ENCODE measurements at places on chromosomes 5 and 9.

GRCh38 chr5:88740604-88741185 is 142.3 kb downstream of the MEF2C start:
- no peak for DNase-seq

DNA sequence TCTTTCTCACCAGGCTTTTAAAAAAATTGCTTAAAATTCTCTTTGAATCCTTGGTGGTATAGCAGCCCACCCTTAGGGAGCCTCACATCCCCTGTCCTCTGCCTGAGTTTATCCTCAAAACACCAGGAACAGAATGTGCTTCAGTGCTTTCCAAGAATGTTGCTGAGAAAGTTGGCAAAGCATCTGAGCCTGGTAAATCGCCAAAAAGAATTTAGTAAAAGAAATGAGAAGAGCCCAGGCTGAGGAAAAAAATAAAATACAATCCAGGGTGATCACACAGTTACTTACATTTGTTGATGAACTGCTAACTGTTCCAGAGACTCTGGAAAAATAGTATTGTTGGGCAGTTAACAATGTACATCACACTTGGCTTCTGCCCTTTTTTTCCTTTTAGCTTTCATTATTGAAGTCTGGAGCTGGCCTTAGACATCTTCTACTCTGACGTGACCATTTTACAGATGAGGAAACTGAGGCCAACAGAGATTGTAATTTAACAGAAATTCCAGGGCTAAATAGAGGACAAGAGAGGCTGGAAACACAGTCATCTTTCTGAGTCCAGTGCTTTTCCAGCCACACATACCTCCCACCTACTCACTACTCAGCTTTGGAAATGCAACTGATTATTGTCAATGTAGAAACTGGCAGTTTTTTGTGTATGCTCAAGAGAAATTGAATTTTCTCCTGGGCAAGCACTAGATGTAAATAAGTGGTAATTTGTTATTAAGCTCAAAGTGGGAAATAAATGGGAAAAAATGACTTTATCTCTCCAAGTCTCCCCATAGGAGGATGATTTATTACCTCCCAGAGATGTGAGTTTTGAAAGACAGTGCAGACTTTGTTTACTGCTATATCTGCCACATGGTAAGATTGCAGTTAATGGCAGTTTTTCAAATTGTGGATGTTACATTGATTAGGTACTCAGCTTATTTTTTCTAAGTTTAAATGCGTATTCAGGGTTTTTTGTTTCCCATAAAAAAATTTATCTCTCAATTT is 86.7 kb upstream of the ALDH1A1 start:
- no peak for DNase-seq

DNA sequence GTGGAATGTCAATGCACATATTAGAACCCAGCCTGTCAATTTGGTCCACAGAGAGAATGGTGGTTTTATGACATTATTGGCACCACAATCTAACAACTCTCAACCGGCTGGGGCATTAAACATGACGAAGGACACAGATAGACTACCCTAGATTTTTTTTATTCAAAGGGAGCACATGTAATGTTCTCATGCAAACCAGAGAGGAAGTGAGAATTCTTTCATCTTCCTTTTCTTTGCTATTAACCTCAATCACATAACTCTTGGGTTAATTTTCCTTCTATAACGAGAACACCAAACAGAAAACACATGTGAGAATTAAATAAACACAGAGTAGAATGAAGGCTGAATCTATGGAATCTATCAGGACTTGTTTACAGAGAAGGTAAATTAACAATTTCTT is 94.9 kb upstream of the TNC start:
- DNase-seq, result no peak

GRCh38 chr5:95948631-95949030 is 13.0 kb downstream of the ELL2 start:
- DNase-seq, result no peak

DNA sequence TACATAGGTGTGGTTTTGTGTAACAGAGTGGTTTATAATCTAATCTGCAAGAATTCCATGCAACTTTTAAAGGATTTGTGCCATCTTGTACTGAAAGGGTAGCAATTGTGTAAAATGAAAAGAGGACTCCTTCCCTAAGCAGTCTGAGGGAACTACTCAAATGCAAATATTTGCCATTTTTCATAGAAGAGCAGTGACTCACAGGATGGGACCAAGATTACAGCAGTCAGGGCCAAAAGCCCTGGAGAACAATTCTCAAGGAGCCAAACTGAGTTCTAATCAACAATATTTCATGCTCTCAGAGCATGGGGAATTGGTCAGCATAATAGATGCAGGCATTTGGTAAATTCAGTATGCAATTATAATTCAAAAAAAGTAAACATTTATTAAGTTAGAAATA is 495.8 kb downstream of the CHSY3 start:
- peak; percentile 40 for DNase-seq

DNA sequence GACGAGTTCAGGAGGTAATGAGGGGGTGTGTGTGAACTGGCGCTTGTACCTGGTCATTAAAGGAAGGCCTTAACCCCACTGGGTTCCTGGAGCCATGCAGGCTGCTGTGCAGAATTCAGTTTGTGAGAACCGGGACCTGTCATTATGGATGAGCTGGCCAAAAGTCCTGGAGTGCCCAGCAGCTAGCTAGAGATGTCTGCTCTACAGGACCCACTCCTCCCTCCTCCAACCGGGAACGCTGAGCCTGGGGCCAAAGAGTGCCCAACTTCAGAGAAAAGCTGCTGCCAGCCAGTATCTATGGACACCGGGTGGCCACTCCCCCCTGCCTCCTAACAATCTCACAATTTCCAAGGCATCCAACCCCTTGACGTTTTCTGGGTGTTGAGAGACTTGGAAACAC is 1.2 kb downstream of the ENTREP1 start:
- DNase-seq, result no peak

- no peak for DNase-seq
These were observed 587.9 kb downstream of the MTRR start for GRCh38 chr5:8456846-8457186.

DNA sequence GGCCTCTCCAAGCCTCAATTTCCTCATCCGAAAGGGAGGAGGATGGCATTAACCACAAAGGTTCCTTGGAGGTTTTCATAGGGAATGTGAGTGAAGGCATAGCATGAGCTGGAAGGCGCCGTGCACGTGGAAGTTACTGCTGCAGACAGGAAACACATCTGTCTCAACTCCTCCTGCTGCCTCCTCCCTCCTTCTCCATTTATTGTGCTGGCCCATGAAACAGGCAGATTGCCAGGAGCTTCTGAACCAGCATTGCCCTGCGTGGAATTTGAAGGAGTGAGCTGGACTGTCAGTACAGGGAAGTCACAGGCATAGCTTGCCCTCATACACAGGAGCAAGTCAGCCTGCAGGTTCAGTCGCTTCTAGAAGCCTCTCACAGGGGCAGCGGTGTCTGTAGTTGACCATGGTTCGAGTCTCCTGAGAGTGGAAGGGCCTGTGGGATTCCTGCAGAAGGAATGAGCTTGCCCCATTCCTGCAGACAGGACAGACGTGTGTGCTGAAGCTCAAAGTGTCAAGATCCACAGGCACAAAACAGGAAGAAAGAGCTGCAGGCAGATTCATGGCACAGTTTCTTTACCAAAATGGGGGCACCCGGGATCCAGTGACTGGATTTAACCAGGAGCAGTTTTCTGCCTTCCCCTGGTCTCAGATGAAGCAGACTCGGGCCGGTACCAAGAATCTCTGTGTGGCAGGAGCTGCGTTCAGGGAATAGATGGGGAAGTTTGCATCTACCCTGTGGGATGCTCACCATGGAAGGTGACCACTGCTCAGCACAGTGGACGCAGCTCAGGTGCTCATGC is 48.7 kb upstream of the CTSL start:
- no peak for DNase-seq

DNA sequence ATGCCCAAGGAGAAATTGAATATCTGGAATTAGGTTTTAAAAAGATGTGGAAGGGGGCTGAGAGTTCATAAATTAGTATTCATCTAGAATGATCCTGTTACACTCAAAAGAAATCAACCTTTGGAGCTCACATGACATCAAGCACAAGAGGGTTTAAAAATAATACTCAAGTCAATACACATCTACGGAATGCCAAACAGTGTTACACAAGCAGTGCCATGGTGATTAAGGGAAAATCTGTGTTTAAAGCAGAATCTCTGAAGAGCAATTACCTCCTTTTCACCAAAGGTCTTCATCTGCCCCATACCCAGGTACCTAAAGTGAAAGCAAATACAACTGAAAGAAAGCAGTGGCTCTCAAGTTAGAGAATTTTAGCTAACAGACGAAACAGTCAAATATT is 261.6 kb downstream of the NFIB start:
- DNase-seq, result no peak

- DNase-seq, result peak; percentile 98
These were observed at the start of gene OSMR for GRCh38 chr5:38845526-38846378. Gene OSMR, plus strand, starts transcription at chr5:38846012. Its CDS starts 23,033 bp downstream, at chr5:38869045.

DNA sequence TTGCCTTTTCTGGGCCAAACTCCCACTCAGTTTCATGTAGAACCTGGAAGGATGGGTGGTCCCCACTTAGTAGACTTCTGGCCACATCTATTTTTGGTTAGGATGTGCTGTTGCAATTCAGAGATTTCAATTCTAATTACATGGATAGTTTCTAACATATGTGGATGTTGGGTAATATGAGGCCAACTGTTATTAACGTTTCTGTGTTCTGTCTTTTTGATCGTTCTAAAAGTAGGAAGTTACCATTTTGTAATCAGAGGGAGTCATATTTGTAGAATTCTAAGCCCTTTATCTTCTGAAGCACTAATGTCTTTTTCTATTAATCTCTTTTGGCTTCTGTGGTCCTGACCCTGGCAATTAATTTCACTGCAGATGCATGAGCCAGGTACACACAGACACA is 141.6 kb upstream of the SPEF2 start:
- DNase-seq, result no peak

DNA sequence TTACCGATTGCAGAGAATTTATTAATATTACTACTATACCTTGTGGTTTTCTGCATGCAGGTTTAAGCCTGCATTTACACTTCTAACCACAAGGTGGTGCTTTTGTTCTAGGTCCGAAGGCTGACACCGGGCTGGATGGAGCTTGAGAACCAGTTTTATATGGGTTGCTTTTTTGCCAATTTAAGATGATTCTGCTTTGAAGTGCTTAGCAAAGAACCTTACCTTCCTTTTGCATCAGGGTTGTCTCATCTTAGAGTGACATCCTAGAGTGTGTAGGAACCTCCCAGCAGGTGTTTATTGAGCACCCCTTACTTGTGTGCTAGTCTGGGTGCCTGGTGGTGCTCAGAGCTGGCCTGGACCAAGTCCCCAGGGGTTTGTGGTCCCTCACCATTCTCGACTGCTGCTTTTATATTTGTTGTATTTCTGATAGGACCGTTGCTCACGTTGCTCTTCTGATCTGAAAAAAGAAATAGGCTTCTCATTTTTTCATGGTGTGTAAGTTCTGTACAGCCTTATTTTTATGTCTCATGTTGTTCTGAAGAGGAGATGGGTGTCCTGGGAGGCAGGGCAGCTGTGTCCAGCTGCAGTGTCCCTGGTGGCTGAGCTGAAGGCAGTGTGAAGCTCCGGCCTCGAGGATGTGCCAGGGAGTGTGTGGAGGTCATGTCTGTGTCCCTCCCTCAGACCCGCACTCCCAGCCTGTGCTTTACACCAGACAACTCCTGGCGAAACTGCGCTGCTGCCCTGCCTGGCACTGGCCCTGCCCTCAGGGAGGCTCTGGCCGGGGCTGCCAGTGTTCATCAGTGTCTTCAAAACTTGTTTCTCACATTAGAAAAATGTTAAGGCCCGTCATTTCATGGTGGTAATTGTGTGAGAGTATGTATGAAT is 54.3 kb downstream of the EHMT1 start:
- DNase-seq, result peak; percentile 48

- no peak for DNase-seq
These were observed 54.5 kb downstream of the GABBR2 start for GRCh38 chr9:98654247-98654646.

DNA sequence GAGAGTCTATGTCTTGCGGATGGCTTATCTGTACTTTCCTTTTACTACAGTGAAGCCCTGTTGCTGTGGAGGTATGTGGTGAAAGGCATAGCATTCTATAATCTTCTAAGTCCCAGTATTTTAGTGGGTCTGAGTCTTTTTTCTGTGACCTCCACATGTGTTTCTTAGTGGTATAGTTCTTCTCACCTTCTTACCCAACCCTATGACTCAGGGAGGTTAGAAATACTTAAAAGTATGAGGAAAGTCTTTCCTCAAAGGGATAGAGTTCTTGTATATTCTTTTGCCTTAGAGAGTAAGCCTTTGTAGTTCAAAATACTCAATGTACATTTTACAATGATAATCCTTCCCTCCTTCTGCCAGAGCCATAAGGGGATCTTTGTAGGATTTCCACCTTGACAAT is 621.9 kb upstream of the CTNND2 start:
- no peak for DNase-seq

- no peak for DNase-seq
These were observed 169.5 kb upstream of the HAPLN1 start for GRCh38 chr5:83889971-83890745.

DNA sequence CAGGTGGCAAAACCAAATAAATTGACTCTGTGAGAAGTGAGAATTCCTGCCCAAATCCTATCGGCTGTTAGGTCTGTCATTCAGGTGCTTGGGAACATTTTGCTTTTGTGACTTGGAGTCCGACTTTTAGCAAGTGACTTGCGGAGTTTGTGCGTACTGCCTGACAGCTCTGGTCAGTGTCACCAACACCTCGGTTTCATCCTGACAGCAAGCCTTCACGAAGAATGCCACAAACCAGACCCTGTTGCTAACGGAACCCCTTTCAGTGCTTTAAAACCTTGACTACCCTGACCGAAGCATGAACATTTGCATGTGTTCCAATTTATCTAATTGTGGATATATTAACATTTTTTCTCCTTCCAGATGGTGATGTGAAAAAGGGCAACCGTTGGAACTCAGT is 26.5 kb downstream of the LIX1 start:
- no peak for DNase-seq

- no peak for DNase-seq
These were observed 18.8 kb upstream of the PRLR start for GRCh38 chr5:35248843-35249780.

GRCh38 chr5:14615365-14615764 is 33.8 kb downstream of the OTULINL start:
- DNase-seq, result no peak

GRCh38 chr9:81108391-81108790 is 581.0 kb downstream of the TLE1 start:
- peak; percentile 56 for DNase-seq

- peak; percentile 63 for DNase-seq
These were observed 381.1 kb downstream of the TMEM38B start for GRCh38 chr9:106075236-106075959.

- DNase-seq, result no peak
These were observed 10.0 kb downstream of the HBEGF start for GRCh38 chr5:140336388-140336787.

GRCh38 chr5:78760770-78761169 is 112.2 kb upstream of the LHFPL2 start:
- DNase-seq, result no peak

DNA sequence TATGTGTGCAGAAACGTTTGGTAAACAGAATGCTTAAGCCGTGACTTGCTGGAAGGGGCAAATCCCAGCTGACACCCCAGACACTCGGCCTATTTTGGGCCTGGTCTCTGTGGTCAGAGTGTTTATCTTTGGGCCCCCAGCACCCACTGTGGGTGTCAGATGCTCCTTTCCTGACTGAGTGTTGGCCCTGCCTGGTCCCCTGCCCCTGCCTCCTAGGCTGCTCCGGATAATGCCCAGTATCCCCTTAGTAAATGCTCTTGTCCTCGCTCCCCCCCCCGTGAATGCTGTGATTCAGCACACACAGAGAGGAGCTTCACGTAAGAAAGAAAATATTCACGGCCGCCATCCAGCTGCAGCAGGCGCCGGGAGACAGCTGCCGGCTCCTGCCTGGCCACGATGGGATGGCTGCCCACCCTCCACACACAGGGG is 11.3 kb upstream of the ANGPTL2 start:
- DNase-seq, result no peak

- peak; percentile 79 for DNase-seq
These were observed at the start of gene IL11RA for GRCh38 chr9:34651876-34652601. Gene IL11RA, plus strand, starts transcription at chr9:34652185. Its CDS starts 3,033 bp downstream, at chr9:34655218.

- peak; percentile 22 for DNase-seq
These were observed 126.5 kb downstream of the MRPS30 start for GRCh38 chr5:44935262-44935661.
